CD4-positive, alpha-beta T cell treated with Interleukin-21 for 1 hour (primary cell): ENCODE measurements at places on chromosomes 2 and 18.

DNA sequence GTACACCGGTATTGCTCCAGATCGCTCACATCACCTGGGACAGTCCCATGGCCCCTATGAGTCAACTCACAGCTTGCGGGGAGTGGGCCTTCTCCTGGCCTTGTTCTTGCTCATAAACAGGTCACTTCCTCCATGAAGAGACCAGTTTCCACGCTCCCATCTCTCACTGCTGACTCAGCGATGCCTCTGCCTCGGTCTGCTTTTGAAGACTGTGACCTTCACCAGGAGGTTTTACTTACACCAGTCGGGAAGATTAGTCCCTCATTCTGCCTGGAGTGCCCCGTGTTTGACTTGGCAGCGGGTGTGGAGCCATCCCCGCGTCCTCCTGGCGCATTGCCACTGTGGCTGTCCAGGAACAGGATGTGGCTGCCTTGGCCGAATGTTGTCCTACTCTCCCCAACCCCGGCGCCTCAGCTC is 159.8 kb downstream of the RHBDD1 start:
- no peak for DNase-seq

GRCh38 chr18:51721388-51721787 is 523.9 kb upstream of the MEX3C start:
- DNase-seq: no peak

DNA sequence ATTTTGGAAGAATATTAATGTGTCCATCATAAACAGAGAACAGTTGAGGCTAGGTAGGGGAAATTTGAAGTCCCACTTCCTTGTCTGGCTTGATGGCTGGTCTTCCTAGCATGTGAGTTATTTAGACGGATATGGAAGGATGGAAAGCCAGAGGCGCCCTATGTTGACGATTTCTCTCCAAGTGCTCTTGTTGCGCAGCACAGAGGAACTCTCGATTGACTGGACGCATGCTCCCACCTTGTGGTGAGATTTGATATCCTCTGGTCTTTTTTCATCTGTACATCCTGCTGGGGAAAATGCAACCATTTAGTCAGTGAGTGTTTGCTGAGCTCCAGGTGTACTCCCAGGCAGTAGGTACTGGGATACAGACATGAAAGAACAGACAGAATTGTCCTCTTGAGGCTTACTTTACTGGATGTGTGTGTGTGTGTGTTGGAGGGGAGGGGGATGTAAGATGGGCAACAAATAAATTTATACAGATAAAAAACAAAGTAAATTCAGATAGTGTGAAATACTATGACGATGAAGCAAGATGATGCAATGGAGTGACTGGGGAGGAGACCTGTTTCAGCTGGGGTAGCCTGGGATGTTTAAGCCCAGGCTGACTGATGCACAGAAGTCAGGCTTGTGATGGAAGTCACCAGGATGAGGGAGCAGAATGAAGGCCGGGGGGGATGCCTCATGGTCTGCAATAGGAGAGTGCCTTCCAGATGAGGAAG is 137.2 kb downstream of the TRIM43 start:
- DNase-seq: peak; percentile 41

- no peak for DNase-seq
Observed at GRCh38 chr18:77110936-77111335, 21.6 kb downstream of the MBP start.

- DNase-seq: no peak
Observed at GRCh38 chr2:95278051-95278471, 3.8 kb downstream of the PROM2 start.

DNA sequence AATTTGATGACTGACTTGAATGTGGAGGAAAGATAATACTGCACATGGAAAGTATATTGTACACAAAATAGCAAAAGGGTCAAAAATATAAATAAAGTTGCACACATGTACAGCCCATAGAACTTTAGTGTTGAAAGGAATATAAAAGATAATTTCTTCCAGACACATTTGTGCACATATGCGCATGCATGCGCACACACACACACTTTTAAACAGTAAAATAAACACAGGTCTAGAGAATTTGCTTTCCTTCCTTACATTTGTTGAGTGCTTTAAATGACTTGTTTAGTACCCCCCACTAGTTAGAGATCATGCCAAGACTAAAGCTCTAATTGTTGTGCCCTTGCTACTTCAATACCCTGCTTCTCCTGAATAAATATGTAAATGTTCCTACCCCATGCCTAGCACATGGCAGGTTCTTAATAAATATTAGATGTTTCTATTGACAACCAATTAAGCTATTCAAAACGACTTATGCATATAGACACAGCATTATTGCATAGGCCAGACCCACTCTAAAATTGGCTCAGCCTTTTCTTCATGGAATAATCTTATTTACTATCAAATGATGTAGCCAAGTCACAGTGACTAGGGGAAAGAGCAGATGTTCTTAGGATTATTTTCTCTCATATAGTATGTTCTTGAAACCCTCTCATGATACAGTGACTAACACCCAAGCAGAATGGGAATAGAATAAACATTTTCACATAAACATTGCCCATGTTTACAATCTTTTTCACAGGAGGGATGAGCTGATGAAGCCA is 165.5 kb upstream of the ACVR2A start:
- no peak for DNase-seq

DNA sequence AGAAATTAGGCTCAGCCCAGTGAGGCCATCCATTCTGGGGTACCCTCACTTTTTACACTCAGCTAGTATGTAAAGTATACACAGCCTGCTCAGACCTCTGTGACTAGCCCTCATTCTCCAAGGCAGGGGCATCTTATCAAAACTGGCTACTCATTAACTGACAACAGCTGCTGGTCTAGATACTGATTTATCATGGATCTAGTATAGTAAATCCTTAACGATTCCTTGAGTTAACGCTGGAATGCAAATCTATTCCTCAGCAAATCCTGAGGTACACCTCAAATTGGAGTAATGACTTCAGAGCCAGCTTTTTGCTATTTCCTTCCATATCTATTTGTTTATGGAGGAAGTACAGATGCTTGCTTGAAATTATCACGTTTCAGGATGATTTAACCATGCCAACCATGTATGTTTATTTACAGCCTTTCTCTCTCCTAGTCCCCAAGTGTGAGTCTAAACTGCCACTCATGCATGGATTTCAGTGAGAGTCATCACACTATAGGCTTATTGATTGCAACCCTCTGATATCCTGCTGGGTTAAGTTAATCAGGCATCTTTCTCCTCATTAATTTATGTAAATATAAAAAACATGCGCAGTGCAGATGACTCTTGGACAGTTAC is 70.2 kb upstream of the DOK6 start:
- no peak for DNase-seq

- DNase-seq: no peak
Observed at GRCh38 chr18:25175558-25176517, 176.1 kb downstream of the ZNF521 start.

GRCh38 chr2:37833423-37833822 is 91.7 kb upstream of the RMDN2 start:
- DNase-seq: peak; percentile 64

- no peak for DNase-seq
Observed at GRCh38 chr2:28631514-28632206, 120.0 kb upstream of the PPP1CB start.

- DNase-seq: peak; percentile 36
Observed at GRCh38 chr2:202032846-202033316, 774 bp upstream of the FZD7 start.

DNA sequence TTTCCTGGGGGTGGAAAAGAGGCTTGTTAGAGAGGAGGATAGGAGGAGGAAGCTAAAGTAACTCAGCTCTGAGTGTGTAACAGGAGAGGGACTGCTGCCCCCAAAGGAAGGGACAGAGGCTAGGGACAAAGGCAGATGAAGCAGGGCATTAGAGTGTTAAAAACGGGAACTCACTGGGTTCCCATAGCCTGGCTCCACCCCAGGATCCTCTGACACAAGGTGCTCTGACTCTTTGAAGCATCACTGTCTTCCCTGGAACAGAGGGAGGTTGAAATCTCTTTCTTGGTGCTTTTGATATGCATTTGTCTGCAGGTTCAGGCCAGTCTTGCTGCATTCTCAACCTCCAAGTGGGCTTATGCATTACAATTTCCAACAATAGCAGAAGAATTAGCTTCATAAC is 22.9 kb downstream of the IL36A start:
- no peak for DNase-seq

GRCh38 chr2:217158928-217159327 is 299.1 kb upstream of the TNP1 start:
- no peak for DNase-seq

GRCh38 chr2:142878031-142878678 is 691 bp downstream of the KYNU start:
- DNase-seq: no peak

DNA sequence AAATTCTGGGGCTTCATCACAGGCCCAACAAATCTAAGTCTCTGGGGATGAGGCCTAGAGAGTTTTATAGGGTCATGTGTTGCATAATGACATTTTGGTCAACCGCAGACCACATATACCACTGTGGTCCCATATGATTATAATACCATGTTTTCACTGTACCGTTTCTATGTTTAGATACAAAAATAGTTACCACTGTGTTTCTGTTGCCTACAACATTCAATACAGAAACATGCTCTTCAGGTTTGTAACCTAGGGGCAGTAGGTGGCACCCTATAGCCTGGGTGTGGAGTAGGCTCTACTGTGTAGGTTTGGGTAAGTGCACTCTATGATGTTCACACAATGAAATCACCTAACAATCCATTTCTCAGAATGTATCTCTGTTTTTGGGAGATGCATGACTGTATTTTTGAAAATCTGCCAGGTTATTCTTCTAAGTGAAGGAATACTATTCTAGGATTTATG is 485.2 kb downstream of the PTPRM start:
- DNase-seq: peak; percentile 34
